ENCODE measurements at places on chromosomes 7 and 10.
A peak's percentile ranks its signal among the peaks of the same experiment; 100 is the strongest.

GRCh38 chr7:38222481-38223096 is 44.5 kb downstream of the STARD3NL start:
- DNase-seq = peak; percentile 76

GRCh38 chr10:69558559-69558958 is 14.7 kb downstream of the NEUROG3 start:
- no peak for DNase-seq

DNA sequence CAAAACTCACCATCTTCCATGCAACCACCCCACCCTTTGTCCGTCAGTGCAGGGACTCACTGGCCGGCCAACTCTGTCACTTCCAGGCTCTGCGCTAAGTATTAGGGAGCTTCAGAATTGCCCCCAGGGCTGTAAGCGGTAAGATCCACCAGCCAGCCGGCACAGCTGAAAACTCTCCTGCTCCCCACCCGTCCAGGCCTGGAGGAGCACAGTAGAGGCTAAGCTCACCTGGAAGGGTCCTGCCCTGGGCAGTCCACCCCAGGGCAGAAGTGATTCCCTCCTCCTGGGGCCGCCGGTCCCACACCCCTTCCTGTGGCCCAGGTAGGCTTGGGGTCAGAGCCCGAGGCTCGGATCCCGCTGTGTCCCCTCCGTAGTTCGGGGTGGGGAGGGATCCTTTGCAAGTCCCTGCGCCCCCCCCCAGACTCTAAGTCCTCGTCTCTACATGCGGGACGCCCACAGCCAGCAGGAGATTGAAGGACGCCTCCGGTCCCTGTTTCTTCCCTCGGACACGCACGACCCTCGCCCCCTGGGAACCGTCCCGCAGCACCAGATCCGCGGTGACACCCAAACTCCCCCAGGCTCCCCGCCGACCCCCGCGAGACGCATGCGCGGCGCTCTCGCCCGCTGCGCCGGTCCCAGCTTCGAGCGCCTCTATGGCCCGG is 138.9 kb downstream of the ARHGAP22 start:
- DNase-seq = peak; percentile 52

- DNase-seq = no peak
Observed at GRCh38 chr7:46695051-46695708, 774.1 kb upstream of the IGFBP3 start.

DNA sequence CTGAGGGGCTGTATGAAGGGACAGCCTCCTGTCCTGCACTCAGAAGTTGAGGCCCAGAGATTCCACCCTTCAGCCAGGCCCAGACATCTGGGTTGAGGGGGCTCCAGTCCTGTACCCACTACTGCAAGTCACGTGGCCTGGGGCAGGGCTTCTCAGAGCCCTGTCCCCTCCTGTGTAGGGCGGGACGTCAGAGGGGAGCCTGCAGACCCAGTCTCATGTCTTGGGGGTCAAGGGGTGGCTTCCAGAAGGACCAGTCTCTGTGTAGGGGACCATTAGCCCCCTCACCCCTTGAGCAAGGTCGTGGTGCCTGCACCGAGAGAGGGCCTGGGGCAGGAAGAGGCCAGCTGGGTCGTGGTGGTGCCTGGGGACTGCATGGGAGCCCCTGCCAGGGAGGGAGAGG is 593 bp upstream of the PILRA start:
- no peak for DNase-seq

- DNase-seq = peak; percentile 2
Observed at GRCh38 chr10:43955002-43955596, 306.4 kb upstream of the ZNF32 start.

DNA sequence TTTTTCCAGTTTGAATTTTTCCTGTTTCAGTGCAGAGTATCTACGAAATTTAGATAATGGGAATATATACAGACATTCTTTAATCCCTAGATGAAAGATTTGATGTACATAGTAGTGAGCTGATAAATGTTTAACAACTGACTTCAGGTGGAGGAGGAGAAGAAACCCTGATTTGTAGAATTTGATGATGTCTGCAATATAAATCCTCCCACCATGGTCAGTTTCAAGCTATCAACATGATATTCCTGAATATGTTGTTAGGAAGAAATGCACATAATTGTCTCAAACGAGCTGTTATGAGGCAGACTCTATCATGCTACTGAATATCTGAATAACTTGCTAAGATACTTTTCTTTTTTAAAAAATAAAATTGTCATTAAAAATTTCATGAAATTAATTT is 629.3 kb upstream of the LRRN3 start:
- DNase-seq = no peak

GRCh38 chr7:32179567-32179966 is 109.4 kb upstream of the PDE1C start:
- DNase-seq = no peak

DNA sequence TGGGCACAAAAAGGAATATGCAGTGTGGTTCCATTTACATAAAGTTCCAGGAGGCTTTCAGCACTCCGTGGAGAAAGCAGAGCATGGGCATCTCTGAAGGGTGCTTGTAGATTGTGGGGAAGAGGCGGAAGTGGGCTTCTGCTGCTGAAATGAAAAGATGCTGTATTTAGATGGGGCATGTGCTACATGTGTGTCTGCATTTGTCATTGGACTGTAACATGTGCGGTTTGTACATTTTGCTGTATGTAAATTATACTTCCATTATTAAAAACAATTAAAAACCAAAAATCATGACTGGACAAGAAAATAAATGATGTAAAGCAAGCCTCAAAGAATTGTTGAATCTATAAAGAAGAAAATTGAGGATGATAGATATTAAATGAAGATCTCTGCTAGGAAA is 334.0 kb downstream of the WDR37 start:
- no peak for DNase-seq

DNA sequence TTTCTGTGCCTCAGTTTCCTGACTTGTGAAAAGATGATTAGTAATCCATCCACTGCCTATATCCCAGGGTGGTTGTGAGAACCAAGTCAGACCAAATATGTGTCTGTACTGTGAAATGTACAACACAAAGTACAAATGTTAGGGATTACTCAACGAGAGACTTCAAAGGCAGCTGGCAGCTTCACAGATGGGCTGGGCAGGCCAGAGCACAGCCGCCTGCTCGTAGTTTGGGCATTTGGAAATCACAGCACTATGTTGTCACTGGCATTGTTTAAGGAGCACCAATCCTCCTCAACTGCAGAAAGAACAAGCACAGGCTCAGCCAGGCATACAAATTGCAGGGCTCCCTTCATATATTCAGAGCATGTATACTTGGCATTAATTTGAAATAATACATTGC is 64.5 kb upstream of the C10orf90 start:
- DNase-seq = no peak

- DNase-seq = no peak
Observed at GRCh38 chr7:150570556-150571465, 3.6 kb downstream of the GIMAP4 start.

GRCh38 chr10:132986576-132986975 is 44.2 kb upstream of the CFAP46 start:
- DNase-seq = no peak

- DNase-seq = peak; percentile 74
Observed at GRCh38 chr7:80098795-80099194, 35.8 kb upstream of the GNAI1 start.

- no peak for DNase-seq
Observed at GRCh38 chr7:157619753-157620525, 283.1 kb downstream of the DNAJB6 start.

DNA sequence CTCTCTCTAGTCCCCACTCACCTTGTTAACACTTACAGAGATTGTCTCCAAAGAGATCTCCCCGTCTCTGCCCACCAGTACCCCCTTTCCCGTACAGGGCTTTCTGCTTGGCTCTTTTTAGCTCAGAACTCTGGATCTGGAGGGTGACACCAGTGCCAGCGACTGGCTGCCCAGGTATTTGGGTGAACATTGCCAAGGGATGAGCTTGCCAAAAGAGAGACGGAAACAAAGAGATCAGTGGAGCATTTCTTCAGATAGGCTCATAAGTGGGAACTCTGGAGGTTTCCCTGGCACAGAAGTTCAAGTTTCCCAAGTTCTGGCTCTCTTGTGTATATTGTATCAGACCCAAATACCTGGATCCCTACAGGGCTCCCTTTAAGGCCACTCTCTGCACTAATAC is 30.0 kb downstream of the STRIP2 start:
- DNase-seq = no peak

DNA sequence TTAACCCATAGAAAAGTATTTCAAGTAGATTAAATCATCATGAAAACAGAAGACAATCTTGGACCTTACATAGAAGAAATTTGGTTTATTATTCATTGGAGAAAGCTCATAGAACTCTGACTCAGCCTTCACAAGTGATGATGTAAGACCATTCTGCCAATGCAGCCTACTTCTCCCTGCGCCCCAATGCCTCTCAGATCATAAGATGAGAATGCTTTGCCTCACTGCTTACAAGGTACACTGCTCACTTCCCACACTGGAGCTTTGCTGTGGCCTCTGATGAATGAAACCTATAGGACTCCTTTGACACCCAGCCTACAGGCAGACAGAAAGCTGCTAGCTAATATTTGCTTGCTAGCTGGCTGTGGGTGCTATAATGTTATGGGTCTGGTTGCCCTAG is 569.4 kb upstream of the STEAP1 start:
- no peak for DNase-seq

DNA sequence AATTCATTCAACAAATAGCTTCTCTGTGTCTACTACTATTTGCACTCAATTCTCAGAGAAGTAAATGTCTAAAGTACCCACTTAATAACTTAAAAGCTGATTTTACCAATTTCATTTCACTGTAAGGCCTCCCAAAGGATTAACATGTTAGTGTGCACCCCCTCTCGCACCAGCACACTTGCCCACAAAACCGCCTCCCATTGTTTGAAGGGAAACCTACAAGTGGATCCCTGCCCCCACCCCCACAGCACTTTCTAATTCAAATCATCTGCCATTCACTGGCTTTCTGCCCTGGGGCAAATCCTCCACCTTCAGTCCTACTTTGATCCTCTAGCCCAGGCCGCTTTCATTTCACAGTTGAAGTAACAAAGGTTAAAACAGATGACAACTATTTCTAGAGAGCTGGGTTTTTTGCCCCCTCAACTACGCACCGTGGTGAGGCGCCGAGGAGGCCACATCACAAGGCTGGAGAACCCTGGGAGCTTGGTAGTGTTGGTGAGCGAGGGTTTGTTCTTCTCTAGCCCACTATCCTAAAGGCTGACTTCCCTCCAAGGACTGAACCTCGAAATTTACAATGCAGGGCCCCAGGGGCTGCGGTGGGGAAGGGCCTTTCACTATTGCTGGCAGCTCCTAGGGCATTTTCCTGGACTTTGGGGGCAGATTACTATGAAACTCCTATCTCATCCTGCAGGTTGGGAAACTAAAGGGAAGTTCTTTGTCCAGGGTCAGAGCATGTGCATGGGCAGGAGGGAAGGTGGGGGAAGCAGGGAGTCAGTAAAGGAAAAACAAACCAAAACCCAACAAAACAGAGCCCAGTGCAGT is 517.4 kb upstream of the ZMIZ1 start:
- peak; percentile 78 for DNase-seq

GRCh38 chr10:68233046-68233445 is 1.1 kb upstream of the ATOH7 start:
- DNase-seq = no peak

DNA sequence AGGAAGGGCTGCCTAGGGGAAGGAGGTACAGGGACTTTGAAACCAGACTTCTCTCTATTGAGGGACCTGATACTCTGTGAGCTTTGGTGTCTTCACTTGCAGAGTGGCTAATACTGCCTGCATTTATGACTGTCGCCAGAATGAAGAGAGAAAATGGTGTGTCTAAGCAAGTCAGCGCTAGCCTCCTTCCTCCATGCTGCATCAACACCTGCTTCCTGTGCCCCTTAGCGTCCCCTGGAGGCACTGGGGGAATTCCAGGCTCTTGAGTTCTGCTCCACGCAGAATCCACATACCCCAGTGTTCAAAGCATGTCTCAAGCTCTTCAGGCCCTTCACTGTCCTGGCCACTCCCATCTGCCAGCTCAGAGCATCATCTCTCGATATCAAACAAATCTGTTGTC is 140.5 kb downstream of the PKD1L1 start:
- peak; percentile 46 for DNase-seq

DNA sequence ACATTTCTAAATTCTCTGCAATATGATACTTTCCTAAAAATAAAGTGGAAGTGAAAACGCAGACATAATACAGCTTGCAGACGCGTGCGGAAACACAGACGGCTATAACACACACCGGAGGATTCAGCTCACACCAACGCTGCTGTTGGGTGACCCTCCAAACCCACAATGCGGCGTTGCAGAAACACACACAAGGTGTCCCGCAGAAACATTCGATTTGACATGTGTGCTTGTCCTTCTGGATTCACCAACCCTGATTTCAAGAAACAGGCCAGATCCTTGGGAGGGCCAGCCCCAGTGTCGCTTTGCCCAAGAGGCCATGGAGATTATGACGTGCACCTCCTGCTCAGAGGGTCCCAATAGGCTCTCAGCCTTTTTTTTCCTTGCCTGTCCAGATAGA is 136.7 kb upstream of the TCERG1L start:
- no peak for DNase-seq

- DNase-seq = no peak
Observed at GRCh38 chr7:94633014-94633341, 23.0 kb downstream of the SGCE start.

DNA sequence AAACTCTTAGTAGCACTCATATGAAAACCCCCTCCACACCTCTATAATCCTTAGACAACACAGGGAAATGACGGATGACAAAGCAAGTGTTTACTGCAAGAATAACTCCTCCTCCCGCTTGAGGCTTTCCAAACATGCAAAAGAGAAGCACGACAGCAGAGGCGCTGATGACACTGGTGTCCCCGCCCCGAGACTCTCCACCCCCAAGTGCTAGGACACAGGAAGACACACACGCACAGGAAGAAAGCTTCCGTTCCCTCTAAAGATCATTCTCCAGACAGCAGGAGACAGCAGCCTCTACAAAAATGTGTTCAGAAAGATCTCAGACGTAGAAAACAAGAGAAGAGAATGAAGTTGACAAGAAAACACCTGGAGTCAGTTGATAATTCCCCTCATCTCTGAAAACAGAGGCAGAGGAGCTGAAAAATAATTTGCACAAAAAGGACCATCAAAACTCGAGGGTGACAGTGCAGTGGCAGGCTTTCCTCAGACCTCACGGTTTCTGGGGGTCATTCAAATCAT is 90.2 kb downstream of the DLG5 start:
- no peak for DNase-seq

DNA sequence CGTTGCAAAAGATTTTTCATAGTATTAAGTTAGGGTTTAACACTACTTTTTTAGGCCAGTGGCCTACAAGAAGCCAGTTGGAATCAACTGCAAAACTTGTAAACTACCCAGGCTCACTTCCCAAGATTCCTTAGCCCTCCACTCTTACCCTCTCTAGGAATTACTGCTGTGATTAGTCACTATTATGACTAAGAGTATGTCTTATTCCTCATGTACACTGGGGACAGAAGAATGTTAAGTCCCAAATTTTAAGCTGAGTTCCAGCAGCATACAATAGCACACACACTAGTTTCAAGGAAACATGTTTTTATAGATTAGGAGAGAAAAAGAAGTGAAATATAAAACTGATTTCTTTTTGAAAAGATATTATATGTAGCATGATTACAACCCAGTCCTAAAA is 42.8 kb downstream of the FBXL13 start:
- no peak for DNase-seq

- DNase-seq = no peak
Observed at GRCh38 chr7:25863729-25864110, 288.3 kb upstream of the NFE2L3 start.

- no peak for DNase-seq
Observed at GRCh38 chr10:108051218-108051617, 886.7 kb upstream of the SORCS1 start.

- DNase-seq = peak; percentile 44
Observed at GRCh38 chr10:71553432-71553831, 156.7 kb downstream of the CDH23 start.

Data from GM23338 (cell line).